ENCODE measurements at places on chromosomes 3 and 15.

DNA sequence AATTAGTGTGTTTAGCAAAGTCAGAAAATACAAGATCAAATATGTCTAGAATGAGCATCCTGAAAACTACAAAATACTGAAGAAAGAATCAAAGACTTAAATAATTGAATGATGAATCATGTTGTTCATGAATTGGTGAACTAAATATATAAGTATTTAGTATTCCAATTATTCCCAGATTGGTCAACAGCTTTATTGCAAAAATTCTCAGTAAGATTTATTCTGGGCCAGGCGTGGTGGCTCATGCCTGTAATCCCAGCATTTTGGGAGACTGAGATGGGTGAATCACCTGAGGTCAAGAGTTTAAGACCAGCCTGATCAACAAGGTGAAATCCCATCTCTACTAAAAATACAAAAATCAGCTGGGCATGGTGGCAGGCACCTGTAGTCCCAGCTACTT, 250.0 kb upstream of the NECTIN3 start:
- no peak for DNase-seq

DNA sequence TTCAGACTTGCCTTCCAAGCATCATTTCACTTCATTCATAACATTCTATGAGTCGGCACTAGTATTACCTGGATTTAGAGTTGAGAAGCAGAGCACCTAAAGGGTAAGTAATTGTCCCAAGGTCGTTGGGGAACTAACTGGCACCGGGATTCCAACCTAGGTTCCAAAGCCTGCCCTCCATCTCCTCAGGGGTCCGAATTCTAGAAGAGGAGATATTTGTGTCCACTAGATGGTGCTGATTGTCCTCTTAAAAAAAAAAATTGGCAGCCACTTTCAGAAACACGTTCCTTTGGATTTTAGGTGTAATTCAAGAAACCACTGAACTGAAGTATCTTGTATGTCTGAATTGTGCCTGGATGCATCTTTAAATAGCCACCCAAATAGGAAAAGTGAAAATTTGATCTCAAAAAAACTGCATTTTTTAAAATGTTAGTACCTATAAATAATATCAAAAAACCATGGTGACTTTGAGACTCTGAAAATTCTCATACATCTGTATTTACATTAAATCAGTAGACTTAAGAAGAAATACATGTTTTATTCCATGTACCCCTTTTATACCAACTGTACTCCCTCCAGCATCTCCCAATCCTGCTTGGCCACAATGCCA, 3.9 kb upstream of the FSIP1 start:
- peak; percentile 66 for DNase-seq

- peak; percentile 26 for DNase-seq
These were observed 141.3 kb upstream of the CCDC54 start for GRCh38 chr3:107235928-107236315.

DNA sequence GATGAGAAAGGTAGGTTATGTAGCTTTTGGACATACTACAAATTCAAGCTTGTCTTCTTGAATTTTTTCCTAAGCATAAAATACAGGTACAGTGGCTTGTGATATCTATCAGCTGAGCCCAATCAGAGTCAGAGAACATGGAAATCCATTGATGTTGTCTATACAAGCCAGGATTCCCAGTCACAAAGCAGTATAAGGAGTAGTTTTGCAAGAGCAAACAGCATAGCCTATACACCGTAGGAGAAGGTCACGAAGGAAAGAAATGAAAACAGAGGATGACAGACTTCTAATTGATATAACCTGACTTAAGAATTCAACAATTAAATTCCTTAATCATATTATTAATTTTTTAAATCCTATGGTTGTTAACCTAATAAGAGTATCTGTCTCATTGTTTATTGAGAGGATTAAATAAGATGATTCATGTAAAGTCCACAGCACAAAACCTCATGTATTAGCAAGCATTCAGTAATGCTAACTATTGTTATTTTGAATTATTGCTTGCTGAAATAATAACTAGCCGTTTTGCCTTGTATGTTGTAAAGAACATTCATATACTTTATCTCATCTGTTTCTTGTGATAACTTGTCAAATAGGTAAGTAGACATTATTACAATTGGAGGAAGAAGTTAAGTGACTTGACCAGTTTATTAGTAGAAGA, 276.6 kb upstream of the ZPLD1 start:
- DNase-seq, result no peak

GRCh38 chr15:35397027-35397426, 148.9 kb downstream of the DPH6 start:
- DNase-seq, result no peak

- peak; percentile 22 for DNase-seq
These were observed 1749.6 kb downstream of the SI start for GRCh38 chr3:163328680-163329079.
